Effector memory CD8-positive, alpha-beta T cell (primary cell): ENCODE measurements at places on chromosomes 3 and 15.

DNA sequence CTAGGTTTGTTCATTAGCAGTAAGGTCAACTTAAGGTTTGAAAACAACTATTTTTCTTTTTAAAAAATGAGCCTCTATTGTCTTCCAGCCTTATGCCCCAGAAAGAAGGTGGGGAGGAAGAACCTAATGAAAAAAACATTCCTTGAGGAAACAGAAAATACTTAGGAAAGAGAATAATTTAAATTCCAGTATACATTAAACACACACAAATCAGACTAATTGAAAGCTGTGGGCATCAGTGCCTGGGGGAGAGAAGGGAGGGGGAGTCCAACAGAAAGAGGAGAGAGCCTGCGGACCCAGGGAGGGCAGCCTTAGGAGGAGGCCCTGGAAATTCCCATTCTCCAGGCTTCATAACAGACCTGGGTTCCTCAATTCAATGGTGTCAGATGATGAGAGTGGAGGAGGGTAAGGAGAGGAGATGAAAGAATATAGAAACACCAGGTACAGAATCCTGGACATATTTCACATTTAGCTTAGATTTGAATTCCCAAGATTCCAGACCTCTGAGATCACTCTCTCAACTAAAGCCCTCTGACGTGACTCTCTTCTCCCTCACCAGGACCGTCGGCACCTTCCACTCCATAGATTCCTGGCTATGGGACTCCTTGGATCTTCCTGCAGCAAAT lies 320.5 kb upstream of the UMPS start:
- no peak for DNase-seq

DNA sequence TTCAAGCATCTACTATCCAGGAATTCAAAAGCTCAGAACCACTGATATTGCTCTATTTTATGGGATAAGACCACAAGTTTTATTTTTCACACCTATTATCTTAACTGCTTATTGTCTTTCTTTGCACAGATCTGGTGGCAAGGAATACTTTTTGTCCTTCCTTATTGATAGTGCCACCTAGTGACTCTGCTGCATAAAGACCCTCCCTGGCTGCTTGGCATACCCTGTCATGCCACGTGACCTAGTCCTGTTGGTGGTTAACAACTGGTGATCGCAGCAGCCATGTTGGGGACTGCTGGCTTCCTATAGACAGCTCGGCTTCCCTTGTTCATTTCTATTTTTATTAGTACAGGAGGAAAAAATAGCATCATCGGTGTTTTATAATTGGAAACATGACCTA lies 236.3 kb downstream of the MEX3B start:
- DNase-seq = no peak

DNA sequence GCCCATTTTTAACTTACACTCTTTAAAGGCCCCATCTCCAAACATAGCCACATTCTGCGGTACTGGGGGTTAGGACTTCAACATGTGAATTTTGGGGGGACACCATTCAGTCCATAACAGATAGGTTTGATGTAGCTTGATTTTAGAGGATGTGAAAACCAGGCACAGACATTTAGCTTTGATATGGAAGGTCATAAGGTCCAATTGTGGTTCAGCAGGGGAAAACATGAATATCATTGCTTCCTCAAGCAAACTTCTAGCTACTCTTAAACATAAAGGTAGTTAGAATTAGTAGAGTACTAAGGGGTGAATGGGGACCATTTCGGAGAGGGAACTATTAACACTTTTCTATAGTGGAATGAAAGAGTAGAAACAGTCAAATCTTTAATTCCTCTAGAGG lies 13.6 kb upstream of the NFKBIZ start:
- DNase-seq = no peak

- no peak for DNase-seq
These were observed 13.1 kb downstream of the MKRN2OS start for GRCh38 chr3:12532182-12532581.

DNA sequence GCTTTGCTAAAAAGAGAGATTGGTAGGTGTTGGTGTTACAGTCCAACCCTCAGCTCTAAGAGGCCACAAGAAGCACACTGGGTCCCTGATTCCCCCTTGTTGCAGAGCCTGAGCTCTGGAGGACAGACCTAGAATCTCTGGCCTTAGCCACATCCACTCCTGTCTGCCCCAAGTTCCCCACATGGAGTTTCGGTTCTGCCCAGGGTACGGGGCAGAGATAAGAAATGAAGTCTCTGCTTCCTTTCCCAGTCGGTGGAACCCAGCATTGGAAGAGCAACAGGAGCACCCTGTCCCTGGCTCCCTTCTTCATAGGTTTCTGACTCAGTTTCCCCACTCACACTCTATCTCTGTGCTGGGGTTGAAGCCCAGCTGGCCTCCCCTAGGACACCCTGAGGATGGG lies 13.2 kb downstream of the PRR23E start:
- DNase-seq = no peak

GRCh38 chr3:124676236-124676635 lies 54.0 kb upstream of the UMPS start:
- DNase-seq = no peak

DNA sequence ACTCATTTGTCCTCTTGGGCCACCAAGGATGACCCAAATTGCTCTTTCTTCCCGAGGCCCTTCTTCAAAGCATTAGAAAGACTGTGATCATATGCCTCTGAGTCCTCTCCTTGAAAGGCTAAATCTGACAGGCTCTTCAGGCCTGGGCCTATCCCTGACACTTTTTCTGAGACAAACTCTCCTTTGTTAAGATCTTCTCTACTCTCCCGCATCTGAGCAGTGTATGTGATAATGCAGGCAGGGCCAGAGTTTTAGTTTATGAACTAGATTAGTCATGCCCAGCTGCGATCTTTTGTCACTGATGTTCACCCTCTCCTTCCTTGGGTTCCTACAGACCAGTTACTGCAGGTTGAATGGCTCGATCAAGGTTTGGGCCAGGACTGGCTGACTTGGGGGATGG lies 39.2 kb downstream of the MASP1 start:
- DNase-seq = no peak

GRCh38 chr3:42473083-42473932 lies 29.1 kb upstream of the VIPR1 start:
- no peak for DNase-seq

DNA sequence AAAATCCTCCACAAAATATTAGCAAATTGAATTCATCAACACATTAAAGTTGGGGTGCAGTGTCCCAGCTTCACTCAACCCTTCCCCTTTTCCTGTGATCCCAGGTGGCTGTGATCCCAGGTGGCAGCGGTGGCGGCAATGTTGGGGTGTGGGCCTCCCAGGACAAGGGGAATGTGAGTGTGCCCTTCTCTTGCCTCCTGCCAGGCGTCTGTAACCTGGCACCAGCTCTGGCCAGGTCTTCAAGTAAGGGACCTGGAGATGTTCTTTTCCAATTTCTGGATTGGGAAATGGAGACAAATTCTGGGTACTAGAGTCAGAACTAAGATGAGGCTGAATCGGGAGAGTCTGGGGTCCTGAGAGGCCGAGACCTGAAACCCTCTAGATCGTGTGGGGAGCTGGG lies 20.1 kb downstream of the GOLGA6A start:
- DNase-seq = no peak

GRCh38 chr15:100757661-100758060 lies 122.0 kb upstream of the ALDH1A3 start:
- no peak for DNase-seq

DNA sequence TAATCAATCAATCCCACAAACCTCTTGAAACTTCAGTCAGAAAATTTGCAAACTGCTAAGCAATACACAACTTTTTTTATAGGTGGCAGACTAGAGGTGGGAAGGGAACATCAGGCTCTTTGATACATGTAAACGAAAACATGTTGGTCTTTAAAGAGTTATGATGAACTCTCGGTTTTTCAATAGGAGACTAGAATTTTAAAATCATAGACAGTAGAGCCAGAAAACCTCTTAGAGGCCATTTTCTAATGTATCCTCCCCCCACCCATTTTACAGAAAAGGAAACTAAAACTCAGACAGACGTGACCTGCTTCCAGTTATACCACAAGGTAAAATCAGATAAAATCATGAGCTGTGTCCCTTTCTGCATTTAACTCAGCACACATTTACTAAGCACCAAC lies 179.1 kb upstream of the LPP start:
- DNase-seq = no peak

DNA sequence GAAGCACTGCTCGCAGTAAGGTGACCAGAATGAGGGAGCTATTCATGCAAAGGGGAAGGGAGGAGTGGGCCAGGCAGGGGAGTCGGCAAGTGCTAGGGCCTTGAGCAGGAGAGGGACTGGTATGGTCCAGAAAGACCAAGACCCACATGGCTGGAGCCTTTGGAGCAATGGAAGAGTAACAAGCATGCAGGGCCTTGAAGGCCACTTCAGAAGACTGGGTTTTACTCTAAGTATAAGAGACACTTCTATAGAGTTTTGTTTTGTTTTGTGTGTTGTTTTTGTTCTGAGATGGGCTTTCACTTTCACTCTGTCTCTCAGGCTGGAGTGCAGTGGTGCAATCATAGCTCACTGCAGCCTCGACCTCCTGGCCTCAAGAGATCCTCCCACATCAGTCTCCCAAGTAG lies 42.0 kb downstream of the BFSP2 start:
- DNase-seq = no peak

DNA sequence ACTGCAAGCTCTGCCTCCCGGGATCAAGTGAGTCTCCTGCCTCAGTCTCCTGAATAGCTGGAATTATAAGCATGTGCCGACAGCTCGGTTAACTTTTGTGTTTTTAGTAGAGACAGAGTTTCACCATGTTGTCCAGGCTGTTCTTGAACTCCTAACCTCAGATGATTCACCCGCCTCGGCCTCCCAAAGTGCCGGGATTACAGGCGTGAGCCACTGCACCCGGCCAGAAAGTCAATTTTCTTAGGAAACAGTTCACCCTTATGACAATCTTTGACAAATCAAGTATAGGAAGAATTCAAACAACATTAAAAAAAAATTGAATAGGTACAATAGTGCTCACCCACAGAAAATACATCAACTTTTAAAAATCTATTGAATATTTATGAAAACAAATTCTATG lies 23.6 kb upstream of the DUT start:
- DNase-seq = no peak

DNA sequence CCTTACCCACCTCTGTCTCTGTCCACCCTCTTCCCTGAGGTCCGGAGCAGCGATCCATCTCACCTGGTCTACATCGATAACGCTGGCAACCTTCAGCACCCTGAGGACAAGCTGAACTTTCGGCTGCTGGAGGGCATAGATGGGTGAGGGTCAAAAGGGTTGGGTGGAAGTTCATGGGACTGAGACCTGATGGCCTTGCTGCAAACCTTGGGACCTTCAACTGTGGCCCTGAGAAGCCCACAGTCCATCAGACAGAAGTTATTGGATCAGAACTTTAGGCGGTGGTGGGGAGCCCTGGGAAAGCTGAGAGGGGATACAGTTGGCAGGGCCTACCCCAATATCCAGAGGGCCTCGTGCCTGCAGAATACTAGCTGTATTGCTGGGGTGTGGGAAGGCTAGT lies 50.5 kb downstream of the POMGNT2 start:
- no peak for DNase-seq

GRCh38 chr3:142858043-142858442 lies 30.8 kb downstream of the PCOLCE2 start:
- DNase-seq = no peak

DNA sequence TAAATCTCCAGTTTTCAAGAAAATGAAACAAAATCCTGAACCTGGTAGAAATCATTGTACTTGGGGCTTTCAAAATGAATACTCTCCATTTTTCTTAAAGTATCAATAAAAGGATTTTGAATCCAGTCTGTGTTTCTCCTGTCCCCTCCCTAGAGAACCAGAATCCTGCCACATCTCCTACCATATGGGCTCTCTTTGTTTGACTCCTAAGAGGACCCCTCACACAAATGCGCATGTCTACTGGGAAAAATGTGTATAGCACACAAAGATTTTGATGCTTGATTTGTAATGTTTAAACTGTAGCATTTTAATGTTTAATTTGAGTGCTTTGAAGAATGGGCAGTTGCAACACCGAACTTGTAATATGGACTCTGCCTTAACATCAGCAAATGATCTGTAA lies 25.9 kb downstream of the LRRC3B start:
- no peak for DNase-seq

DNA sequence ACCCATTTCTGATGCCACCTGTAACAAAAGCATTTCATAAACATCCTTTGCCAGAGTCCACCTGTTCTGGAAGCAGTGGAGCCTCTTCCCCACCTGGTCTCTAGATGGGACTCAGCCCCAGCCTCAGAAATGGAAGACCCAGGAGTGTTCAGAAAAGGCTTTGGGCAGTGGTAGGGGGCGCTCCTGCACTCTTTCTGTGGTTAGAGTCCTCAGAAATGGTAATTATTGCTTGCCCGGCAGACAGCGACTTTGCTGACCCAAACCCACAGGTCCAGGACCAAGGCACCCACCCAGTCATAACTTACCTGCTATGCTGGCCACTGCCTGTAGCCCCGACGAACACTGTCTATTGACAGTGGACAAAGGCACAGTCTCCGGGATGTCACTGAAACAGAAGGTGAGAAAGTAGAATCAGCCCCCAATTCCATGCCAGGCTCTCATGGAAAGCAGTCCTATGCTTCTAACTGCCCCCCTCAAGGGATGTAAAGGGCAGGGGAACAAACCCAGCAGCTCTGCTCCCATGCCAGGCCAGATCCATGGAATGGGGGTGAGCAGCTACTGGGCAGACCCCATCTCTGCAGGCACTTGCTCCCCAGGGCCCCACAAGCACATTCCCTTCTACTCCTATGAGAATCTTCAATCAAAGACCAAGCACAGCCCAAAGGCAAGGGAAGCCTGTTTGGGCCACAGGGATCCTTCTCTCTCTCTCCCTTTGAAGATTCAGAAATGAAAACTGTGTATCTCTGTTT lies 5.1 kb downstream of the ACAA1 start:
- no peak for DNase-seq

DNA sequence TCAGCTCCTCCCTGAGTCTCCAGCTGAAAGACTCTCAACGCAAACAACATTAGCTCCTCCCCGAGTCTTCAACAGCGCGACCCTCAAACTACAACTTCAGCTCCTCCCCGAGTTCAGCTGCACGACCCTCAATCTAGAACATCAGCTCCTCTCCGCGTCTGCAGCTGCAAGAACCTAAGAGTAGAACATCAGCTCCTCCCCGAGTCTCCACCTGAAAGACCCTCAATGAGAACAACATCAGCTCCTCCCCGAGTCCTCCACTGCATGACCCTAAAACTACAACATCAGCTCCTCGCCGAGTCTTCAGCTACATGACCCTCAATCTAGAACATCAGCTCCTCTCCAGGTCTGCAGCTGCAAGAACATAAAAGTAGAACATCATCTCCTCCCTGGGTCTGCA lies 78.3 kb downstream of the TFRC start:
- no peak for DNase-seq

GRCh38 chr3:59404851-59405250 lies 355.0 kb upstream of the CFAP20DC start:
- no peak for DNase-seq
